ENCODE measurements at places on chromosomes 2 and 18. TPM values are rescaled to one million over a fixed set of nuclear protein-coding genes. Genes with fewer than 3 reads are reported as not detected.

- DNase-seq, result no peak
These were observed 68.4 kb upstream of the RTN4 start for GRCh38 chr2:55118643-55119083.

GRCh38 chr2:132651115-132652045 lies 18.6 kb downstream of the LYPD1 start:
- DNase-seq, result peak; percentile 12

DNA sequence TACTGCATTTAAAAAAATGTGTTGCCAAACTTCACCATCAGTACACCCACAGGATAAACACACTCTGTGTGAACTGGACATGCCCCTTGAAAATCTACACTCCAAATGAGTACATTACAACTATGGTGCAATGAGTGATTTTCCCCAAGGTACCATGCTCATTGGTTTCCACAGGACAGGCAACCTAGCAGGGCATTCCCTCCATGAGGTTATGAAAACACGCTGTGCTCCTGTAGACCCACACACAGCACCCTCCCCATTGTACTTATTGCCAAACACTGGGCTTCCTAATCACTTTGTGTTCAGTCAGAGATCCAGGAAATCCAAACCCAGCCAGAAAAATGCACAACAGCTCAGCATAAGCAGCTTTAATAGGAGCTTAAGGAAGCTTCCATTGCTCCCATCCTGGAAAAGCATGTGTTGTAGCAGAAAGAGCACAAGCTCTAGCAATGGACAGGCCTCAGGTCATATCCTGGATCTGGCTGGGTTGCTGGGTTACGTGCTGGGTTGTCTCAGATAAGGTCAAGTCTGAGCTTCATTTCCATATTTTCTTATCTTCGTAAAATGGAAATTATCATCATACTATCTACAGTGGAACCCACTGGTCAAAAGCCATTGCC lies 20.8 kb upstream of the ATIC start:
- DNase-seq, result no peak

DNA sequence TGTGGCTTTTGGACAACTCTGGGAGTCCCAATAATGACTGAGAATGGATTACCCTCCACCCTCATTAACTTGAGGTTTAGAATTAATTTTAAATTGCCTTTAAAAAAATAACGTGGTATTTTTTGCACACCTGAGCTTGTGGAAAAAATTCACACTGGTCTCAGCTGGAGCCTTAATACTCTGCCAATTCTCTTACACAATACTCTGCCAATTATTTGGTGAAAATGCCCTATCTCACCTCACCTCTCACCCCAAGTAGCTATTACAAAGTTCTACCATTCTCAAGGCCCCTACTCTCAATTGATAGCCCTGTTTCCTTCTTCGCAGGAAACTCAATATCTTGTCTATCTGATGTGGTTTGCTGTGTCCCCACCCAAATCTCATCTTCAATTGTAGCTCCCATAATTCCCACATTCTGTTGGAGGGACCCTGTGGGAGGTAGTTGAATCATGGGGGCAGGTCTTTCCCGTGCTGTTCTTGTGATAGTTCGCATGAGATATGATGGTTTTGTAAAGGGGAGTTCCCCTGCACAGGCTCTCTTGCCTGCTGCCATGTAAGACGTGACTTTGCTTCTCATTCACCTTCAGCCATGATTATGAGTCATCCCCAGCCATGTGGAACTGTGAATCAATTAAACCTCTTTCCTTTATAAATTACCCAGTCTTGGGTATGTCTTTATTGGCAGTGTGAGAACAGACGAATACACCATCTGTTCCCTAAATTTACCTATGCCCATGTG lies 27.4 kb upstream of the C2orf69 start:
- no peak for DNase-seq

GRCh38 chr2:12555012-12555645 lies 161.6 kb upstream of the TRIB2 start:
- no peak for DNase-seq

- DNase-seq, result no peak
These were observed 43.0 kb upstream of the ITSN2 start for GRCh38 chr2:24403168-24403831.

Gene SLC35F5
- total RNA-seq, result 231 TPM

DNA sequence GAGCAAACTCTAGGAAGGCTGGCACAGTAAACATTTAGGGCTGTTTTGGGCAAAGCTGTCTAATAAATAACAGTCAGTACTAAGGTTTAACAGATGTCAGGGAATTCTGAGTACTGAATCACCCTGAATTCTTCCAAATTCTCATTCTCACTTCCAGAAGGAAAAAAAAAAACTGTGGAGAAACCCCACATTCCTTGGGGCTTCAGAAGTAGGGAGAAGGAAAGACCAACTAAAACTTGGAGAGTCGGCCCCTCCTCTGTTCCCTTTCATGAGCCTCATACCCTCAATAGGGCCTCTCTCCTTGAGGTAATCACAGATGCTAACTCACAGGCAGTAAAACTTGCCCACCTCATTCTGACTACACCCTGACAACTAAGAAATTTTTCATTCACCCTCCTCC lies 62.1 kb downstream of the CCDC148 start:
- DNase-seq, result no peak

Gene SGPP2
- 0.17 TPM for total RNA-seq

DNA sequence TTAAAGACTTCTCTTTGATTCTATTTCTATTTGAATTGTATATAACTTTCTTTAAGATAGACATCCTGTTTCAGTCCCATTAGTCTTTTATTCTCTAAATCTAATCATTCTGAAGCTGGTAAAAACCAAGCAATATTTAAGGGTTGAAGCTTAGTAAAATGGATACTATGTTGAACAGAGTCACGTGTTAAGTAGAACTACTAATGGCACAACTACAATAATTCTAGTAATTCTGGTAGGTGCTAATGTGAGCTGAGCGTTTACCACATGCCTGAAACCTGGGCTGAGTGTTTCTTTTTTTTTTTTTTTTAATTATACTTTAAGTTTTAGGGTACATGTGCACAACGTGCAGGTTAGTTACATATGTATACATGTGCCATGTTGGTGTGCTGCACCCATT lies 8.9 kb upstream of the AFF3 start:
- no peak for DNase-seq

DNA sequence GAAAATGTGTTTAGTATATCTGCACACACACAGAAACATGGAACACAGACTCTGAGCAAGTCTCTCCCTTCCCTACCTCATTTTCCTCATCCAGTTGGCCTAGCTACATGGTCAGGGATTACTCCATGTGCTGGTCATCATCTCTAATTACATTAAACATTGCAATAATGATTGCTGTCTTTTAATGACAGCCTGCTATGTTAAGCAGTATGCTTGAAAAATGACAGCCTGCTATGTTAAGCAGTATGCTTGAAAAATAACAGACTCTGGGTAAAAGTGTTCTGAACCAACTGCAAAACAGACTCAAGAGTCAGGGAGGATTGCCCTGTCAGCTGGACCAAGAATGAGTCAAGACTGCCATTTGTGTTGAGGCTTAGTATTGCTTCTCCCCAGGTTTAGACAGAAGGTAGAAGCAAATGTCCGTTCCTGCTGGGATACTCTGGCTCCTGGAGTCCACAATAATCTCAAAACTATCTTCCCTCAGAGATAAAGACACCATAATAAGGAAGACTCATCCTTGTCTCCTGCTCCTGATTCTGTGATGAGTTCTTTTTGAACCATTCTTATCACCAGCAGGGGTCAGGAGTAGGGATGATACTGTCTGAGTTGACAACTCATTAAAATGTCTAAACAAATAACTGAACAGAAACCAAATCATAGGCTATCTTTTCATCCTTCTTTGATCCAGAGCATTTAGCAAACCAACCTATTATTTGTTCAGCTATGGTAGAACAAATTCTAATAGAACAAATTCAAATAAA lies 57.7 kb downstream of the CCDC93 start:
- no peak for DNase-seq

DNA sequence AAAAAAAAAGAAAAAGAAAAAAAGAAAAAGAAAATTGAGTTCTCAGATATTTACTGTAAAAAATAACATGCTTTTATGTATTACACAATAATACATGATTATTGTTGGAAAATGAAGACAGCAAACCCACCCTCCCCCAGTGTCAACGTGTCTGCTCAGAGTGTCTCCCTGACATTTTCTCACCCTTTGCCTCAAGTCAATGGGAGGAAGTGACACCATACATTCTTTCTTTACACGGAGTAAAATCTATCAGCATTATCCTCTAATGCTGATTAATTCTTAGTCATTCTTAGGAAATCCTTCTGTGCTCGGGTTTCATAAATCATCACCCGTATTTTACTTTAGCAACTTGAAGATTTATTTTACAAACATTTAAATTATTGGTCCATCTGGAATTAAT lies 32.0 kb downstream of the CTAGE1 start:
- no peak for DNase-seq

DNA sequence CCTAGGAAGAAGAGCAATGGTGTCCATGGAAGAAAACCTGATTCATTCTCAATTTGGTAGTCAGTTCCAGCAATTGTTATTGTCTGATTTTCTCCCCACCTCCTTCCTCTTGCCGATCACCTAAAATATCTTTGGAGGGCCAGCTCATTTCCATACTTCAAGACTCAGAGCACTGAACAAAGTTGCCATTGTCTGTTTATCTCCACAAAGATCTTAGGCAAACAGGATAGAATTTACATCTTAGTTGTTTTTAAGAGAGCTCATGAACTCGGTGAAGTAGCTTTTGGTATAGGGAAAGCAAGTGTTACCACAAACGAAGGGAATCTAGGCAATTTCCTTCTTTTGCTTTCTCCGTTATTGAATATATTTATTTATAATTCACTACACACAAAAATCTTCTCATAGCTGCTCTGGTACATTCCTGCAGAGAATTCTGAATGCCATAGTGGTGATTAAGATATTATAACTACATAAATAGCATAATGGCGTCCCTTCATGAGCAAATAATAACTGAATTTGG lies 41.5 kb upstream of the CHST9 start:
- DNase-seq, result no peak

- no peak for DNase-seq
These were observed 190.1 kb upstream of the SP5 start for GRCh38 chr2:170524828-170525565.

GRCh38 chr2:96547731-96548171 lies 11.2 kb downstream of the ARID5A start:
- no peak for DNase-seq

Gene CTLA4
- total RNA-seq, result not detected

DNA sequence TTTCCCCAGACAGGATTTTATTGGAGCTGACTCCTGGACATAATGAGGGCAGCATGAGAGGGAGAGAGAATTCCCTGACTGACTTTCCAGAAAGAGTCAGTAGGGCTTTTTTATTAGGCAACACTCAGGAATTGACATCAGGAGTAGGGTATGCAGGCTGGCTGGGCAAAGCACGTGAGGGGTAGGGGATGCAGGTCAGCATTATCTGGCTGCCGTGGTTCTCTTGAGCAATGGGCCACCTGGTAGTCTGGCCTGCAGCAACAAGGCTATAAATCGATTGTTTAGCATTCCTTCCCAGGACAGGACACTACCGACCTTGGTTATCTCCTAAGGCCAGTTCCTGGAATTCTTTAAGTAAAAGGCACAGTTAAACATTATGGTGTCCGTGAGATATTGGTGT lies 160.8 kb upstream of the AGAP1 start:
- no peak for DNase-seq

DNA sequence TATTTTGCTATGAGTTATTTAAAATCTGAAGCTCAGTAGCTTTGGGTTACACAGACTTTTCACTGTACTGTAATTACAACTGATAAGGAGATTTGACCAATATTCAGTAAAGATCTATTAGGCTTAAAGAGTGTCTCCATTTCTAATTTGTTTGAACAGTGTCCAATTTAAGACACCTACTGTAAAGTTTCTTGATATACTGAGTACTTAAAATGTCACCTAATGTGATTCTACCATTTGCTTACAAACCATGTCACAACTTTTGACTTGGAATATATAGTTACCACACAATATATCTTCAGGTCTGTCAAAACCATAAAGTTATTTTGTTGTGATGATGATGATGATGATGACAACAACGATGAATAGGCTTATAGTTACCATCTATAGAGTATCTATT lies 228.5 kb upstream of the SMAD7 start:
- DNase-seq, result no peak

DNA sequence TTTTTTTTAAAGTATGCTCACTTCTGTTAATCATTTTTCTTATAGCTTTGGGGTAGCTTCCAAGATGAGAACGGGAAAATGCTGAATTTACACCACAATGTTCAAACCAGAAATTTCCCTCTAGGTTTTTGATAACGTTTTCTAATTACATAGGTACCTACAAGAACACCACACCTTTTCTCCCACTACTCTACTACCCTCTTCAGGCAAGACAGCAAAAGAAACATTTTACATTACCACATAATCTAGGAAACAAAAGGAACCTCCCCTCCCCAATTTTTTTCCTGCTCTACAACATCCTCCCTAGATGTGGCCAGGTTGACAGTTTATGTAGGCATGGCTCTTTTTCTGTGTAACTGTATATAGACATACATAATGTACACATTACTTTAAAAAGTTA lies 32.4 kb downstream of the NDUFAF7 start:
- DNase-seq, result no peak

DNA sequence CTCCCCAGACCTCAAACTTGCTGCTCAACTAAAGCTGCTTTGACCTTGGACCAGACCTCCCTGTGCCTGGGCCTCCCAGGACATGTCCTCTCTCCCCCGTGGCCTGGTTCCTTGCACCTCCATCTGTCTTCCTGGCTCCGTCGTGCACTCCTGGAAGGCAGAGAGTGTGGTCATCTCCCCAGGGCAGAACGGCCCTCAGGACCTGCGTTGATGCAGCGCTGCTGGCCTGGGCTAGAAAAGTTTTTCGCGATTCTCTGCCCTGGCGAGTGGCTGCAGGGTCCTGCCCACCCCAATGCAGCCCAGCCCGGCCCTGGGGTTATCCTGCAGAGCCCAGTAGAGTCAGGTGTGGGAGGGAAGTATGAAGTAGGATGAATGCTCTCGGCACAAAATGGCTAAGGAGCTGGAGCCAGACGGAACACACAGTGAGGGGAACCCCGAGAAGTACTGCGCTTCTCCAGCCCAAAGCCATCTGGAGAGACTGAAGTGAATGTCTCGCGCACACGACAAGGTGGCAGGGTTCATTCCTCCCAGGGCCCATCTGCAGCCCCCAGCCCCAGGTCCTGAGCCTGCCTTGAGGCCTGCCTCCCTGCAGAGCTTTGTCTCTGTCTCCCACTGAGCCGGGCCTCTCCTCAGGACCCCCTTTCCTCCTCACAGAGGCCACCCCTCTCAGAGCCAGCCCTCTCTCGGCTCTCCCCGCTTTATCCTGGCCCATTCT lies 41.7 kb downstream of the ATOH8 start:
- DNase-seq, result no peak

Gene NLRC4
- 3.9 TPM for total RNA-seq
